Spinal cord (tissue), 10 donors: ENCODE measurements at places on chromosomes 12 and 14. TPM values are rescaled to one million over a fixed set of nuclear protein-coding genes. Genes with fewer than 3 reads are reported as not detected.
A peak's percentile ranks its signal among the peaks of the same experiment; 100 is the strongest.

DNA sequence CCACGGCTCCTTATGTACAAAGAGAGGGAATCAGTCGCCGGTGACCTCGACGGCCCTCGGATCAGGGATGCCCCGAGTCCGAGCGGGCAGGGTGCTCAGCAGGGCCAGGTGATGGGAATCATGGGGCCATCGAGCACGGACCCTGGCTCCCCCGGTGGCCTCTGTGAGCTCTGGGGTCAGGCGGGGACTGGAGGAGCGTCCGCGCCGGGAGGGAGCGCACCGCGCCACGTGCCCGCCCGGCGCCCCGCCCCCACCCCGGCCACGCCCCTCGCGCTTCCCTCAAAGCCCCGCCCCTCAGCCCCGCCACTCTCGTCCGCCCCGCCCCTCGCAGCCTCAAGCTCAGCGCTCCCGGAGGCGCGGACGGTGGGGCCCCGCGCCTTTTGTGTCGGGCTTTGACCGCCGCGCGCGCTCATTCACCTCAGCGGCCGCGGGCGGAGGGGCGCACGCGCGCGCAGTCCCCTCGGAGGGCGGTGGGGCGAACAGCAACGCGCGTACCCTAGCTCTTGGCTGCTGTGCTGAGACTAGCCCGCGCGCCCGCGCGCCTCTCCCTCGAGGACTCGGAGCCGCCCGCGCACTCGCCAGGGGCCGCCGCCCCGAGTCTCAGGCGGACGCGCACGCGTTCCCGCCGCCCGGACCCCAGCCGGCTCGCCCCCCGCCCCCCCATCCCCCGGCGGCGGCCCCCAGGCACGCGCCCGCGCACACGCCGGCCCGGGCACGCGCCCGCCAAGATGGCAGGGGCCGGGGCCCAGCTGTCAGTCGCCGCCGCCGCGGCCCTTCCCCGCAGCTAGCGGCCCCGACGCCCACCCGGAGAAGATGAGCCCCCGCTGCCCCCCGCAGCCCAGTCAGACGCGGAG, 93.9 kb upstream of the EVL start:
- DNase-seq, result peak; percentile 68

DNA sequence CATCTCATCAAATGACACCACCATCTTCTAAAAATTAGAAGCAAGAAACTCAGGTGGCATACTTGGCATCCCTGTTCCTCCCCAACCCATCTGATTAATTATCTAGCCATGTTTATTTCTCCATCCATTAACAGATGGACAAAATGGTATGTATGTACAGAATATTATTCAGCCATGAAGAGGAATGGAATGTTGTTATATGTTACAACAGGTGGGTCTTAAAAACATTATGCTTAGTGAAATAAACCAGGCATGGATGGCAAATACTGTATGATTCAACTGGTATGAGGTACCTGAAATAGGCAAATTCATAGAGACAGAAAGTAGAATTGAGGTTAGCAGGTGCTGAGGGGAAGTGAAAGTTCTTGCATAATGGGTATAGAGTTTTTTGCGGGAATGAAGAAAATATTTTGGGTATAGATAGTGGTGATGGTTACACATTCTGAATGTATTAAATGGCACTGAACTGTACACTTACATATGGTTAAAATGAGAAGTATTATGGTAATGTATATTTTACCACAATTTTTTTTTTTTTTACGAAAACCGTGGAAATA, 17.5 kb downstream of the YY1 start:
- no peak for DNase-seq

- no peak for DNase-seq
These were observed 521.0 kb downstream of the FUT8 start for GRCh38 chr14:65933400-65934069.

GRCh38 chr12:115962216-115962615, 315.3 kb downstream of the MED13L start:
- DNase-seq, result no peak

Gene KRT2
- 0.25 TPM for polyA plus RNA-seq
